ENCODE measurements at places on chromosomes 12 and 14. TPM values are rescaled to one million over a fixed set of nuclear protein-coding genes. Genes with fewer than 3 reads are reported as not detected.

MYH6 gene
- total RNA-seq: not detected

KRT77 gene
- 0.10 TPM for total RNA-seq

PLA2G1B gene
- total RNA-seq: 0.72 TPM

DNA sequence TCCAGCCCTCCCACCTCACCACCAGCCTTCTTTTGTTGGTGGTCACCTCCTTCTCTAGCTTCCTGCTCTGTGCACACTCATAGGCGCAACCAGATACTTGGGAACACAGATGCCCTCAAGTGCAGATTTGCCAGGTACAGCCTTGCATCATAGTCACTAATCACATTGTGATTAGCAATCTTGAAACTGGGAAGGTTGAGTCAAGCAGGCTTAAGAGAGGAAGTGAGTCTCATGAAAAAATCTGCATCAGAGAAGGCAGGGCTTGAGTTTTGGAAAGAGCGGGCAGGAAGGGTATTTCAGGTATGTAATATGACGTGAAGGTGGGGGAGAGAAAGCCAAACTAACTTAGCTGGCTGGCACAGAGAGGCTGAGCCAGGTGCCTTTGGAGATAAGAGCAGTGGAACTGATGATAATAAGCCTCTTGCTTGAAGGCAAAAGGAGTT lies 2.7 kb upstream of the RABGGTA start:
- no peak overlapping the region for H3K27ac ChIP-seq
- H3K4me3 ChIP-seq: no peak overlapping the region
- DNase-seq: no peak

DNA sequence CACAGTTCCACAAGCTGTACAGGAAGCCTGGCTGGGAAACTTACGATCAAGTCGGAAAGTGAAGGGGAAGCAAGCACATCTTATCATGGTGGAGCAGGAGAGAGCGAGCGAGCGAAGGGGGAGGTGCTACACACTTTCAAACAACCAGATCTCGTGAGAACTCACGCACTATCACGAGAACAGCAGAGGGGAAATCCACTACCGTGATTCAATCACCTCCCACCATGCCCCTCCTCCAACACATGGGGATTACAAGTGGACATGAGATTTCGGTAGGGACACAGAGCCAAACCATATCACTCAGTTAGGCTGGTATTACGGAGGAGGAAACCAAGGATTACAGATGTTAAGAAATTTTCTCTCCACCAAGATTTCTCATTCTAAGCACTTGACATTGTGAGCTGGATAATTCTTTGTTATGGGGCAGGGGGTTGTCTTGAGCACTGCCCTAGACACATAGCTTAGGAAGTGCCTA lies 262.0 kb upstream of the G2E3 start:
- no peaks in the 10 kb centered on the region for H3K4me1 ChIP-seq
- no peak overlapping the region for H3K4me3 ChIP-seq
- no peaks in the 10 kb centered on the region for H3K27me3 ChIP-seq
- no peak overlapping the region for H3K27ac ChIP-seq

DNA sequence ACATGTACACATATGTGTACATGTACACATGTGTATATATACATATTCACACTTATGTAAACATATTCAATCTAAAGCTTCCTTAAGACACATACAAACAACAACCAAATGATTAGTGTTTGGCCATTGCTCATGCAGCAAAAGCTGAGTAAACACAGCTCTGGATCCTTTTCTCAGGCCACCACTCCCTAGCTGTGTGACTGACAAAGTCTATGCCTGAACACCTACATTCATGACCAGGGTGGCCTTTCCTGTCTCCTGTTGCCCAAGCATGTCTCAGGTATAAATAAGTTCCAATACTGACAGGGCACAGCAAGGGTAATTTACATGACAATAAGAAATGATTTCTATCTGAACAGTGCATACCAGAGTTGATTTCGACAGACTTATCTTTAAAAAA lies 1.4 kb upstream of the PTPRO start:
- H3K4me1 ChIP-seq: no peaks in the 10 kb centered on the region
- no peak overlapping the region for H3K27ac ChIP-seq
- no peaks in the 10 kb centered on the region for H3K27me3 ChIP-seq
- H3K36me3 ChIP-seq: no peaks in the 10 kb centered on the region
- H3K4me3 ChIP-seq: no peak overlapping the region

DNA sequence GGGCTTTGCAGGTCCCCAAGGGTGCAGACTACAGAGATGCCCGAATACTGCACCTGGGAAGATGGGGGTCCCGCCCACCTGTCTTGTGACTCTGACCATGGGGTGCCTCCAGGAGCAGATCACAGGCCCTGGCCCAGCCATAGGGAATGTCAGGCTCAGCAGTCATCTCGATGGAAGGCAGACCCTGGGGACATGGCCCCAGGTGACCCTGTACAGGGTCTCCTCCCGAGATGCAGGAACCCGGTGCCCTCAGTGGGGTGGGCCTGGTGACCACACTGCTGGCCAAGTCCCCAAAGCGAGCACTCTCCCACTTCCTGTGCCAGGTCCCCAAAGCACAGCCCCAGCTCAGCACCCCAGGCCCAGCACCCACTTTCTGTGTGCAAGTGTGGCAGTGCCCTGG lies 903.7 kb upstream of the USP15 start:
- no peaks in the 10 kb centered on the region for H3K27me3 ChIP-seq
- DNase-seq: no peak
- H3K4me1 ChIP-seq: no peaks in the 10 kb centered on the region

- H3K36me3 ChIP-seq: no peaks in the 10 kb centered on the region
- H3K27me3 ChIP-seq: no peaks in the 10 kb centered on the region
- DNase-seq: no peak
- H3K27ac ChIP-seq: no peak overlapping the region
Measured at GRCh38 chr14:78451319-78451695, 281.1 kb downstream of the NRXN3 start.

GRCh38 chr12:57129321-57129842 lies 1.1 kb downstream of the LRP1 start:
- peak overlapping the region; percentile 96 for H3K4me3 ChIP-seq
- H3K27ac ChIP-seq: peak overlapping the region; percentile 90
- H3K4me1 ChIP-seq: peaks cover 65% of the 10 kb centered on the region
- DNase-seq: no peak

- no peaks in the 10 kb centered on the region for H3K27me3 ChIP-seq
- H3K27ac ChIP-seq: no peak overlapping the region
- peaks cover 2% of the 10 kb centered on the region for H3K36me3 ChIP-seq
- no peaks in the 10 kb centered on the region for H3K4me1 ChIP-seq
Measured at GRCh38 chr14:102164241-102164641, 24.5 kb downstream of the WDR20 start.

GRCh38 chr12:124862768-124863415 lies 772 bp downstream of the SCARB1 start:
- H3K27me3 ChIP-seq: no peaks in the 10 kb centered on the region
- peaks cover 2% of the 10 kb centered on the region for H3K36me3 ChIP-seq
- H3K27ac ChIP-seq: peak overlapping the region; percentile 40
- peaks cover 34% of the 10 kb centered on the region for H3K4me1 ChIP-seq

GRCh38 chr14:105528586-105529318 lies 2.4 kb downstream of the TMEM121 start:
- no peak for DNase-seq
- no peak overlapping the region for H3K27ac ChIP-seq
- H3K36me3 ChIP-seq: peaks cover 48% of the 10 kb centered on the region

DNA sequence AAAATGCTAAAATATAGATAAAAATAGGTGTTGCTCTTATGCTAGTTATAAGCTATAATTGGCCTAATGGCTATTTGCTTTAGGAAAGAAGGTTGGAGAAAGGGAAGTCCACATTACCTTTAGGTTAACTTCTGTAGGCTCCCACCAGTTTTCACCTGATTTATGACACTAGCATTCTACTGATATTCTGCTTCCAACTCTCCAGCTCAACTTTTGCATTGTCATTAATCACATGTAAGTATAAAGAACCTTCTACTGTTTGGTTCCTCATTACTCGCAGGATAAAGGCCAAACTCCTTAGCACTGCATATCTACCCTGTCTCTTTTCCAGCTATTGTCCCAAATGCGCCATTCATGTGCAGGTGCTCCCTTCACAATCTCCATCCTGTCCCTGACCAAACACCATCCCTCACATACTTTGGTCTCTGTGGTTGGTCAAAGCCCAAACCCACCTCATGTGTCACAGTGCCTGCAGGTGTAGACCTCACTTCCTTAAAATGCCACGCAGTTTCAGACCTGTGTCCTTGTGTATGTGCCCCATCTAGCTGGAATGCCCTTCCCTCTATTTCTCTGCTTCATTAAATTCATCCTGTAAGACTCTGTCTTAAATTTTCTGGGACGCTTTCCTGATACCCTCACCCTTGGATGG lies 3.3 kb downstream of the DDHD1 start:
- no peaks in the 10 kb centered on the region for H3K27me3 ChIP-seq
- H3K4me3 ChIP-seq: no peak overlapping the region
- no peak overlapping the region for H3K27ac ChIP-seq

Measured in spinal cord (tissue), 10 donors.